ENCODE measurements at places on chromosomes 4 and X.

GRCh38 chr4:21531048-21531447 lies 417.5 kb downstream of the KCNIP4 start:
- no peaks in the 10 kb centered on the region for H3K36me3 ChIP-seq
- H3K4me3 ChIP-seq: no peak overlapping the region
- peaks cover 2% of the 10 kb centered on the region for H3K27me3 ChIP-seq
- no peak for DNase-seq

GRCh38 chr4:181578911-181579310 lies 664.3 kb upstream of the TENM3 start:
- H3K4me1 ChIP-seq: peaks cover 17% of the 10 kb centered on the region
- no peak overlapping the region for H3K4me3 ChIP-seq

DNA sequence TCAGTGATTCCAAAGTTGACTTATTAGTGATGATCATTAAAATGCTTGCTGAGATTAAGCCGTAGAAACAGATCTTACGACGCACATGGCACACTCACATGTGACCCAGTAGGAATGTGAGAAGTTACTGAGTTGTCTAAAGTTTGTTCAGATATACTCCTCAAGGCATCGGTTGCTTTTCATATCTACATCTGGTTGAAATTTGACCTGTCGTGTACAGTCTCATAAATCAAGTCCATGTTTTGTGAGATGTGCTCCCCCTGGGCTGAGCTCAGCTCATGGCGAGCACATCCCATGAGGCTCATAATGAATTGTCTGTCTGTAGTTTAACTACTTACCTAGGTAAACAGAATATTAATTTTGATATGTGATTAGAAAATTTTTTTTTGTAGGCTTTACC lies 67.0 kb downstream of the TNIP2 start:
- DNase-seq: no peak
- H3K4me3 ChIP-seq: no peak overlapping the region
- peaks cover 23% of the 10 kb centered on the region for H3K4me1 ChIP-seq
- H3K27me3 ChIP-seq: no peaks in the 10 kb centered on the region
- H3K36me3 ChIP-seq: peaks cover 82% of the 10 kb centered on the region

DNA sequence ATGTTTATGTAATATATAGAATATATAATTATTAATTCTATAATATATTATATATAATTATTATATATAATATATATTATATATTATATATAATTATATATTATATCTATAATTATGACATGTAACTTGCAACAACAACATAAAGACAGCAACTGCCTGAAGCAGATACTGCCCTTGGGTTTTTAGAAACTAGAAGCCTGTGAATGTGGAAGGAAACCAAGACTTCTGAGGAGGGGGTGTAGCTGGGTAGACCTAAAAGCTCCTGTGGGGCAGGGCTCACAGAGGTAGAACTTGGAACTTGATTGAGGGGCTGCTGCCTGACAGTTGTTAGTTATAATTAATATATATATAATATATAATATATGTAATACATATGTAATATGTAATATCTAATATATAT lies 167.2 kb upstream of the SLIT2 start:
- no peaks in the 10 kb centered on the region for H3K4me1 ChIP-seq
- H3K4me3 ChIP-seq: no peak overlapping the region
- H3K27me3 ChIP-seq: no peaks in the 10 kb centered on the region
- DNase-seq: no peak

All from nephron progenitor cell (in vitro differentiated cells).